Hippocampal formation (tissue), 2 donors: ENCODE measurements at places on chromosomes 6 and 20.

DNA sequence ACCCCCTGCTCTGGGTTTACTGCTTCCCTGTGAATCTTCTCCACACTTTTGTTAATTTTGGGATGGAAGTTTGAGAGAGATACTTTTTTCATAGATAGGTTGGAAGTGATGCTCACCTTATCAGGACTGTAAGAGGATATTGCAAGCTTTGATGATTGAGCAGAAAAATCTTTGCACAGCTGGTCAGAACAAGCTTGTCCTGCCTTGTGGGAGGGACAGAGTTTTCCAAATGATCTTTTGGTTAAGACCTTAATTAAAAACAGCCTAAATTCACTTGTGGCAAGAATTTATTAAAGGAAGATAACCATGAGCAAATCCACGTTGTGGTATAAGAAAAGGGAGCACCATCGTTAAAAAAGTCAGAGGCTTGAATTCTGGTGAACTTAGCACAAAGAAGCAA lies 32.2 kb downstream of the E2F3 start:
- DNase-seq = no peak

DNA sequence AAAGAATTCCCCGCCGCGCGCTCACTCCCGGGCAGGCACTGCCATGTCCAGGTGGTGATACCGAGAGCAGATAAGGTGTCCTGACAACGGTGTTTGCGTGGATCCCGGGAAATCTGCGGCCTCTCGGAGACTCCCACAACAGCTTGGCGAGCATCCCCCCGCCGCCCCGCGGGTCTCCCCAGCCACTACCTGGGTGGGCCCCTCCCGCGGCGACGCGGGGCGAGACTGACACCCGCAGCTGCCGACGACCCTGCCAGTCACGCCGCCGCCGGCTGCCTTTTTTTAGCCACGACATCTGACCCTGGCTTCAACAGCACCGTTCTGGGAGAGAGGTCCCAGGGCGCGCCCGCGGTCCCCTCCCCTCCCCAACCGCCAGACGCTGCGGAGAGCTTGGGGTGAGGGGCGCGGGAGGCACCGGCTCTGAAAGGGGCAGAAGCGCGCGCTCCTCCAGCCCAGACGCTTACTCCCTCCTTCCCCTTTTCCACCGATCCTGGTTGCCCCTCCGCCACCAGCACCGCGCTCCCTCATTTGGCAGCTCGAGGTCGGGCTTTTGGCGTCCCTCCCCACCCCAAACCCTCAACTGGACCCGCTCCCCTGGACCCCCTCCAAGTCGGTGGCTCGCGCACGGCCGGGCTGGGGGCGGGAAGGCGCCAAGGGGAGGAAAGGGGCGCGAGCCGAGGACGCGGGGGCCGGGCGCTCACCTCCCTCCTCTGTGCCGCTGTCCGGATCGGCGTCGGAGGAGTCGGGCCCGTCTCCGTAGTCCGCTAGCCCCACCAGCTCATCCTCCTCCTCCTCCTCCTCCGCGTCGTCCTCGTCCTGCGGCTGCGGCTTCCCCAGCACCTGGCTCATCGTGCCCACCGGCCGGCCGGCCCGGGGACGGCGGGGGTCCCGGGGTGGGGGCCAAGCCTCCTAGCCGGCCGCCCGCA lies 665 bp downstream of the RRAGD start:
- DNase-seq = peak; percentile 67

DNA sequence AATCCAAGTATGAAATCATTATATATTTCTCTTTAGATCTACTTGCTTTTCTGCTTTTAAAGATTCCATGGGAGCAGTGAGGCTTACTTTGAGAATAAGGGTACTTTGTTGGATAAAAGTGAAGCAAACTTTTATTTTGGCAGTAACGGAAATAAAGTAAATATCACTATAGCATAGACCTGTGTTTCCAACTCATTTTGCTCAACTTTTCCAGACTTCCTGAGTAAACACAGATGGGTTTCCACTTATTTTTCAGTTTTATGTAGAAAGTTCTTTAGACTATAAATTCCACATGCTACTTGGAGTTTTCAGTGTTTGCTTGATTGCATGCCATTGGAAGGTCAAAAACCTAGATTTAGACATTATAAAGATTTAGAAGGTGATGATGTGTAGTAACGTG lies 6.2 kb downstream of the STX16 start:
- DNase-seq = no peak

- no peak for DNase-seq
Observed at GRCh38 chr6:147103694-147104093, 100.5 kb upstream of the STXBP5 start.
